Activated naive CD8-positive, alpha-beta T cell treated with anti-CD3 and anti-CD28 coated beads for 36 hours (primary cell): ENCODE measurements at places on chromosomes 11 and 22. TPM values are rescaled to one million over a fixed set of nuclear protein-coding genes. Genes with fewer than 3 reads are reported as not detected.

- H3K27ac ChIP-seq, result no peak overlapping the region
- peaks cover 10% of the 10 kb centered on the region for H3K4me1 ChIP-seq
- no peak for DNase-seq
- no peaks in the 10 kb centered on the region for H3K27me3 ChIP-seq
These were observed 21.9 kb downstream of the SBF2 start for GRCh38 chr11:10272132-10272531.

GRCh38 chr11:65053827-65054508 lies 4.4 kb downstream of the NAALADL1 start:
- no peaks in the 10 kb centered on the region for H3K36me3 ChIP-seq
- peak overlapping the region; percentile 30 for H3K27ac ChIP-seq
- no peak for DNase-seq
- peaks cover 15% of the 10 kb centered on the region for H3K4me1 ChIP-seq

DNA sequence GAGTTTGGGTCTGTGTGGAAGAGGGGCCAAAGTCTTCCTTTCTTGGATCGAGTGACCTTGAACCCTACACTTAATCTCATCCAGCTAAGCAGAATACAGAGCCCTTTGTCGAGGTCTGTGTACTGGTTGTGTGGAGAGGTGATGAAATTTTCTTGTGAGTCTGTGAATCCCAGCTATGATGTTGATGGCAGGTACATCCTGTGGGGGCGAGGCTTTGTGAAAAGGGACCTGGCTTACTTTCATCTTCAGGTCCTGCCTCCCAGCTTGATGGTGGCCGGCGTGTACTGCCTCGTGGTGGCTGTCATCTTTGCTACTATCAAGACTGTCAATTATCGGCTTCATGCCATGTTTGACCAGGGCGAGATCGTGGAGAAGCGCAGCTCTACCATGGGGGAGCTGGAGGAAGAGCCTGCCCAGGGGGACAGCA lies 1.0 kb downstream of the PCNX3 start:
- H3K27me3 ChIP-seq, result no peaks in the 10 kb centered on the region
- H3K36me3 ChIP-seq, result peaks cover 22% of the 10 kb centered on the region
- DNase-seq, result peak; percentile 50
- peak overlapping the region; percentile 97 for H3K27ac ChIP-seq
- peaks cover 33% of the 10 kb centered on the region for H3K4me1 ChIP-seq

DNA sequence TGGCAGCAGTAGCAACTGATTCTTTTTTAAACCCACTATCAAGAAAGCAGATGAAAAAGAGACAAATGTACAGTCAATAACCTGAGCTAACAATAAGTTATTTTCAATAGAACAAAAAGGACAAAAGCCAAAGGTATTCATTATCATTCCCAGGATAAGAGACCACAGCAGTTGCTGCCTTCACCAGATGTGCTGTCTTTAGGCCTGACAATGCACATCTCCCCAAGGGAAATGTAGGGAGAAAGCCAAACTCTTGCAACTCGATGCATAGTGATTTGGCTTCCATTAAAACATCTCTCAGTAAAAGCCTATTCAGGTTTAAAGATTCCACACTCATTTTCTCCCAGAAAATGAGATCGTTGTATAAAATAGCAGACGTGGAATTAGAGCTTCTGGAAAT lies 210.7 kb downstream of the METTL15 start:
- no peaks in the 10 kb centered on the region for H3K27me3 ChIP-seq
- H3K4me1 ChIP-seq, result no peaks in the 10 kb centered on the region
- no peak for DNase-seq

DNA sequence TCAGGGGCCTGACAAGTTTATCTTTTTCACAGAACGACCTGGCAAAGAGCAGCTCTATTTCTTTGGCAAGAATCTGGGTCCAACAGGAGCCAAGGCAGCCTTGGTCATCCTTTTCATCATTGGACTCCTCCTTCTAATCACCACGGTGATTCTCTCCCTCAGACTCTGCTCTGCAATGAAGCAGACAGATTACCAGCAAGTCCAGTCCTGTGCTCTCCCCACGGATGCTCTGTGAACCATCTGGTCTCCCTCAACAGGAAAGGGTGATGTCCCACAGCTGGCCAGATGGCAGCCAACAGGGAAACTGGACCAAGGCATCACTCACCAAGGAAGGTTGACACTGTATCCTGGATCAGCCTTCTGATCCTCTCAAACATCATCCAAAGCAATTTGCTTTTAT lies 17.0 kb upstream of the PANX1 start:
- peaks cover 29% of the 10 kb centered on the region for H3K27me3 ChIP-seq
- no peak overlapping the region for H3K27ac ChIP-seq
- no peak for DNase-seq
- no peak overlapping the region for H3K4me3 ChIP-seq
- no peaks in the 10 kb centered on the region for H3K36me3 ChIP-seq

SREBF2 gene
- total RNA-seq, result 74.8 TPM

APOL1 gene
- total RNA-seq, result 19.3 TPM

GLYAT gene
- total RNA-seq, result not detected

MUC15 gene
- not detected for total RNA-seq
